ENCODE measurements at places on chromosomes 3 and 15. TPM values are rescaled to one million over a fixed set of nuclear protein-coding genes. Genes with fewer than 3 reads are reported as not detected.

CPLX3 gene
- total RNA-seq = 5.5 TPM

PARP15 gene
- total RNA-seq = 0.60 TPM

FANCD2OS gene
- total RNA-seq = not detected

CPA3 gene
- not detected for total RNA-seq

SEMA6D gene
- total RNA-seq = 77.5 TPM

PIK3CB gene
- total RNA-seq = 52.8 TPM

ZNF662 gene
- 12.6 TPM for total RNA-seq

DNAJB11 gene
- 25.0 TPM for total RNA-seq

PROS1 gene
- total RNA-seq = 11.5 TPM

TGM4 gene
- not detected for total RNA-seq

GOLGA6L9 gene
- total RNA-seq = 7.4 TPM

BNC1 gene
- not detected for total RNA-seq

RPLP1 gene
- 407 TPM for total RNA-seq

MYZAP gene
- total RNA-seq = 2.3 TPM

CSK gene
- 41.8 TPM for total RNA-seq

SLC22A14 gene
- total RNA-seq = 2.6 TPM

SUSD5 gene
- 14.1 TPM for total RNA-seq

U2SURP gene
- total RNA-seq = 89.1 TPM

SATB1 gene
- 103 TPM for total RNA-seq

MSL2 gene
- total RNA-seq = 30.5 TPM

LDHAL6B gene
- not detected for total RNA-seq

PLA2G4D gene
- total RNA-seq = 0.20 TPM

OXTR gene
- 3.6 TPM for total RNA-seq

GABRR3 gene
- total RNA-seq = not detected

ZNF280D gene
- 84.0 TPM for total RNA-seq

MOBP gene
- 676 TPM for total RNA-seq

SST gene
- 9.1 TPM for total RNA-seq

Measured in dorsolateral prefrontal cortex (tissue), 122 donors.